ENCODE measurements at places on chromosomes 1 and 21. TPM values are rescaled to one million over a fixed set of nuclear protein-coding genes. Genes with fewer than 3 reads are reported as not detected.

DNA sequence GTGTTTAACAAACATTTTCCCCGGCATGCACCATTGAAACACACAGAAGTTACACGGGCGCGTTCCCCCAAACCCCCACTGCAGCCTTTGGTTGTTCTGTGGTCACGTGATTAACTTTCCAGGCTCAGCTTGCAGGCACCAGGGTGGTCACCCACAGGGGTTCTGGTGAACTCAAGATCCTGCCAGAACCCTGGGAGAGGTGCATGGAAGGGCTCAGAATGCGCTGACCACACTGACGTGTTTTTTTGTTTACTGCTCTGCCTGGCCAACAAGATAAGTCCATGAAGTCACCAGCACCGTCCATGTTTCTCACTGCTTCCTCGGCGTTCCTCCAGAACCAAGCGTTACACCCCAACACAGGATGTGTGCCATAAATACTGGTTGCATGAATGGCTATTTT, 229.5 kb upstream of the VAMP3 start:
- DNase-seq = no peak
- H3K4me1 ChIP-seq = peaks cover 3% of the 10 kb centered on the region
- H3K36me3 ChIP-seq = no peaks in the 10 kb centered on the region
- H3K27ac ChIP-seq = no peak overlapping the region
- H3K27me3 ChIP-seq = peaks cover 15% of the 10 kb centered on the region

The ARHGEF16 gene
- 5.9 TPM for total RNA-seq

GRCh38 chr1:52767596-52768280, 41.5 kb downstream of the ZYG11B start:
- H3K36me3 ChIP-seq = peaks cover 17% of the 10 kb centered on the region
- H3K4me3 ChIP-seq = no peak overlapping the region
- H3K27ac ChIP-seq = no peak overlapping the region
- no peaks in the 10 kb centered on the region for H3K27me3 ChIP-seq
- no peaks in the 10 kb centered on the region for H3K4me1 ChIP-seq
- DNase-seq = no peak

The C21orf91 gene
- 27.0 TPM for total RNA-seq

All from suprapubic skin (tissue), 4 donors.